NCI-H1417 treated with DMSO at 0.1 percent for 48 hours (cell line): ENCODE measurements at places on chromosomes 11 and 22.

DNA sequence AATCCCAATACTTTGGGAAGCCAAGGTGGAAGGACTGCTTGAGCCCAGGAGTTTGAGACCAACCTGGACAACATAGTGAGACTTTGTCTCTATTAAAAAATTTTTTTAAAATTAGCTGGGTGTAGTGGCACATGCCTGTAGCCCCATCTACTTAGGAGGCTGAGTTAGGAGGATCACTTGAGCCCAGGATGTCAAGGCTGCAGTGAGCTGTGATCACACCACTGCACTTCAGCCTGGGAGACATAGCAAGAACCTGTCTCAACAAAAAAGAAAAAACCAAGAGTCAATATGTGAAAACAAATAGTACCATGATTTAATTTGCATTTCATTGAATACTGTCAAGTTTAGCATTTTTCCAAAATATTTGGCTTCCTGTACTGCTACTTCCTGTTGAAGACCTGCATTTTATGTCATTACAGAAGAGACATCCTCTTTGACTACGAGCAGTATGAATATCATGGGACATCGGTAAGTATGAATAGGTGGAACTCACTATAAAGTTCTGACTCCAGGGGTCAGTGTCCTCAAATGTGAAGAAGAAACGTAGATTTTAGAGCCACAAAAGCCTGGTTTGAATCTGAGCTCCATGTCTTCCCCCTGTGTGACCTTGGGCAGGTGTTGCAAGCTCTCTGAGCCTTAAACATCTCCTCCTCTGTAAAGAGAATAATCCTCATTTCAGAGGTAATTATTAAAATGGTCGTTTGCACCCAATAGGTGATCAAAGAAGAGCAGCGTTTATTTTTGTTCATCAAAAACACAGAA lies 16.0 kb downstream of the CDC45 start:
- DNase-seq: no peak

DNA sequence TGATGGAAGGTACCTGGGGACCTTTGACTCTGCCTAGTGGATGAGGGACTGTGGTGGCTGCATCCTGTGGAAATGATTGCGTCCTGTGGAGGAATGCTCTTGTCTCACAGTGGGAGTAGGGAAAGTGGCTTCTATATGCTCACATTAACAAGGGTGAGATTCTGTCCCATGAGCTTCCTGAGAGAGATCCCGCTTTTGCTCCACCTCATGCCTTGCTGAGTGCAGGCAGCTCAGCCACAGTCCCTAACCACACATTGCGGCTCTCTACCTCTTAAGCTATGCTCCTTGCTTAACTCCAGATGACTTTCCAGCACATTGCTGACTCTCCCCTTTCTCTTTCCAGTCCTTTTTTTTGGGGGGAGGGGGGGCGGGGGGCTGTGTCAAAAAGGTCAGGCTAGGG lies 45.0 kb downstream of the TEAD1 start:
- no peak for DNase-seq

GRCh38 chr11:73637012-73637411 lies 9.4 kb upstream of the PLEKHB1 start:
- no peak for DNase-seq

DNA sequence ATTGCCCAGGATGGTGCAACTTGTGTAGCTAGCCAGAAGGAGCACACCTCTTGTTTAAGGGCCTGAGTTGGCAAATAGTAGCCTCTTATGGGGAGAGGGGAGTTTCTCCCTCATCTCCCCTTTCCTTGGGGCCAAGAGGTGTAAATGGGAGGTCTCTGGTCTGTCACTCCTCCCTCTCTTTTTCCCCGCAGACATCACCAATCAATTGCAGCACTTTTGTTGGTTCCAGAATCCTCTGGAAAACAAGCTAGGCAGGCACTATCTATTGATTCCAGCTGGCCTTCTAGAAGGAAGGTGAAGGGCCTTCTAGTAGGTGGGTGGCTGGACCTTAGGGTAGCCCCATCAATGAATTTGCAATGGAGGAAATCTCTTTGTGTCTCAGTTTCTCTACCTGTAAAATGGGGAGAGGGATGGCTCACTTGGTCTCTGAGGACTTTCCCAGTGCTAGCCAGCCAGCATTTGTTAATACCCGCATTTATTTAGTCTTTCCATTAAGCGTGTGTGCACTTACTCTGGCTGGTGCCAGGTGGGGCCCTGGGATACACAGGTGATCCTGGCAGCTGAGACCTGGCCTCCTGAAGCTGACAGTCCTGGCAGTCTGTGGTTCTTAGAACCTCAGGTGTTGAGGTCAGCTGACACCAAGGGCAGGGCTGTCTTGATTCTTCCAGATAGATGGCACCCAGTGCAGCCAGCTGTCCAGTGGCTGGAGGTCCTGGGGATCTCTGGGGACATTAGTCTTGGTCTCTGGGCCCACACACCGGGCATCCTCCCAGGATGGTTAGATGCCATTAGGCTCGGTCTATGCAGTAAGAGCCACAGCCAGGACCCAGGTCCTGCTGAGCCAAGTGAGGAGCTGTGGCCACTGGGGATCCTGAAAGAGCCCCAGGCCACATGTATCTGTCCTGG lies 51.7 kb downstream of the TSPAN18 start:
- DNase-seq: no peak

GRCh38 chr22:29184849-29185490 lies 20.7 kb upstream of the EMID1 start:
- DNase-seq: no peak

GRCh38 chr11:83914995-83915394 lies 628.8 kb upstream of the CCDC90B start:
- DNase-seq: no peak

DNA sequence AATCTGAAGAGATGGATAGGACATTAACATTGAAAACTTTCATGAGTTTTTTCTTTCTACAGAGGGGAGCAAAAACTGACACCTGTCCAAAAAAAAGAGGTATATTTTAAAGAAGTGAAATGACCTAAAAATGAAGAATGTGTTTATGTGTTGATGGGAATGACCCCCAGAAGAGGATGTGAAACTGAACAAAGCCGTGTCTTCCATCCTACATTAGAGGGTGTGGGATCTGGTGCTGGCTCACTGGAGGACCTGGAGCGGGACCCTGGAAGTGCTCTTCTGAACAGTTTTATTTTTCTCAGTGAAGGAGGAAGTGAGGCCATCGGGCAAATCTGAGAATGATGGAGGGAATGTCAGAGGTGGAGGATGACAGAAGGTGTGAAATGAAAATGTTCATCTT lies 470.1 kb downstream of the NTM start:
- no peak for DNase-seq

- no peak for DNase-seq
Observed at GRCh38 chr22:38317995-38318715, 922 bp upstream of the CSNK1E start.

DNA sequence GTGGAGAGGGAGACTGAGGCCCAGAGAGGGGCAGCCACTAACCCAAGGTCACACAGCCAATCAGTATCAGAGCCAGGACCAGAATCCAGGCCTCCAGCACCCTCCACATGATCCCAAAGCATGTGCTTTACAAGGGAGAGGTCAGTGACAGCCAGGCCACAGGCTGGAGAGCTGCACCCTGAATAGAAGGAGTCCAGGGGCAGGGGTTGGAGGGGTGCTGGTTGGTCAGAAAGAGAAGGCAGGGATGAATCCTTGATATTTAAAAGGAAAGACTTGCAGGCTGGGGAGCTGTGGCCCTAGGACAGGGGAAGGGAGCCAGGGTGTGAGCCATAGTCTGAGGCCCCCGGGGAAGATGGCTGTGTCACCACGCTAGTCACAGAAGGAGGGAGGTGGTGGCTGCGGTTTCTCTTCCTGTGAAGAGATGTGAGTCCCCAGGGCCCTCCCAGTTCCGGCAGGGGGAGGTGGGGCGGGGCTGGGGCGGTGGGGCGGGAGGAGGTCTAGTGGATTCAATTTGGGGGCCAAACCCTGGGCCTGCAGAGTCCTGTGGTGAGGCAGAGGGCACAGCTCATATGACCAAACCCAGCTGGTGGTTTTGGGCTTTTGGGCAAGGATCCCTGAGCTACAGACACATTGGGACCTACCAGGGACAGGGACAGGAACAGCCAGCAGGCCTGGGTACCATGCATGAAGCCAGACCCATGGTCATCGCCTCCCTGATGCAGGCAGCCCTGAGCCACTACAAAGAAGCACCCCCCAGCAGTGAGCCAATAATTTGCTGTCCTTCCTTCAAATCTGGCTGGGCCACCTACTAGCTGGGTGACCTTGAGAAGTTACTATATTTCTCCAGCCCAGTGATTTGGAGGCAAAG lies 14.0 kb downstream of the RAC2 start:
- DNase-seq: no peak

GRCh38 chr22:25770333-25770732 lies 28.3 kb downstream of the MYO18B start:
- no peak for DNase-seq

GRCh38 chr11:128599729-128600128 lies 12.4 kb upstream of the ETS1 start:
- no peak for DNase-seq

DNA sequence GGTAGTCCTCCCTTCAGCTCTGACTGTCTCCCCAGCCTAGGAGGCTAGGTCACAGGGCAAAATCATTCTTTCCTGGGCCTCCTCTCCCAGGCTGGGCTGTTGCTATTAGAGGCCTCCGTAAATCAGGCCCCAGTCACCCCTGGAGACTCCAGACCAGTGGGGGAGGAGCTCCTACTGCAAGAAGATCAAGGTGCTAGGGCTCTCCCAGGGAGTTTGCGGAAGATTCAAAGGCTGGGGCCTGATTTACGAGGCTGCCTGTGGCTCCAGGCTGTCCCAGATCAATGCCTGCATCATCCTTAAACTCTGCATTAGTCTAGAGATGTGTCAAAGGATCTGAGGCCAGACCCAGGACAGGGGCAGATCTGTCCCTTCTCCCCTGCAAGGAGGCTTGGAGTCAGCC lies 346.2 kb downstream of the TENM4 start:
- DNase-seq: no peak

DNA sequence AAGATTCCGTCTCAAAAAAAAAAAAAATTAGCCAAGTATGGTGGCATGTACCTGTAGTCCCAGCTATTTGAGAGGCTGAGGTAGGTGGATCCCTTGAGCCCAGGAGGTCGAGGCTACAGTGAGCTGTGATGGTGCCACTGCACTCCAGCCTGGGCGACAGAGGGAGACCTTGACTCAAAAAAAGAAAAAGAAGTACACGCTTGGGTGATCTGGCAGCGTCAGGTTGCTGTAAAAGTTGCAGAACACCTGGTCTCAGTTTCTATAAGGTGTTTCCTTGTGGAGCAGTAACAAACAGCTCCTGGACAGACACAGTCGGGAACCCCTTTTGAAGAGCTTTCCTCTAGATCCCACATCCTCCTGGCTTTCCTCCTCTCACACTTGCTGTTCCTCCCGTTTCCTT lies 45.8 kb downstream of the SCGB1A1 start:
- DNase-seq: no peak

DNA sequence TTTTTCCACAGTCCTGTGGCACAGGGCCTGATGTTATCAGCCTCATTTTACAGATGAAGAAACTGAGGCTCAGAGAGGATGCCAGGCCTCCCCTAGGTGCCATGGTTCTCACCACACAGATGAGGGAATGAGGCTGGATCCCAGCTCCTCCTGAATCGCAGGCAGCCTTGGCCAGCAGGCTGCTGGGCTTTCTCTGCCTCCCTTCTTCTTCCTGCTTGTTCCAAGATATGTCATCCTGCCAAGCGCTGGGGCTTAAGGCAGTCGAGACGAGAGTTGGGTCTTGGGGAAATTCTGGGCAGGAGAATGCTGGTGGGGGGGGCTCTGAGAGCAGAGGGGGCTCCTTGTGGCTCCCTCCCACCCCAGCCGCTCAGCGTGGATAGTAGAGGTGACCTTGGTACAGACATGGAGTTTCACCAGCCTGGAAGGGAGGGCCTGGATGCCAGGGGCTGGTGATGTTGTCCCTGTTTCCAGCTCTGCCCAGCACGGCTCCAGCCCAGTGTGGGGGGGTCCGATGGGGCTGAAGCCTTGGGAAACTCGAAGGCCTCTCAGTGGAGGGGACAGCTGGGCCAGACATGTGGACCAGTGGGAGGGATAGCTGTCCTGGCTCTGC lies 16.6 kb upstream of the MPPED1 start:
- no peak for DNase-seq

- DNase-seq: no peak
Observed at GRCh38 chr11:129896062-129896461, 684 bp upstream of the NFRKB start.

DNA sequence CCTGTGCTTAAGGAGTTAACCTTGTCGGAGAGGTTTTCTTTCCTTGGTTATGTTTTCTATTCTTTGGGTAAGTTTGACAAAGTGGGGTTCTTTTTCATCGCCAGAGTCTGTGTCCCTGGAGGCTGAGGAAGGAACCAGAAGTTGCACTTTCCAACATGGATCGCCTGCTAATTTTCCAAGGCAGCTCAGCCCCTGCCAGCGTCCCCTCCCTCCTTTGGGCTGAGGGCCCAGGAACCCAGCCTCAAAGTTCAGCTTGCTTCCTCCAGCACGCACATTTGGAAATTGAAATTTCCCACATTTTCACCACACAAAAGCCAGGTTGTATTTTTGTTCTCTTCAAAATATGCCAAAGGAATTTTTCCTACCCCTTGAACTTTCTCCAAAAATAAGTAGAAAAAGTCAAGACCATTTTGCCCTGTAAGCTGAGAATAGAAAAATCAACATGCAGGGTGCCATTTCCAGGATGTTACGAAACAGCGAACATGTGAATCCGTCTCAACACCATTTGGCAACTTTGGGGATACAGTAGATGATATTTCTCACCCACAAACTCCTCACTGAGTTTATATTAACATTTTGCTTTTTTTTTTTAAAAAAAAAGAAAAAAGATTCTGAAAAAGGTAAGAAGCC lies 343.5 kb downstream of the TENM4 start:
- no peak for DNase-seq

DNA sequence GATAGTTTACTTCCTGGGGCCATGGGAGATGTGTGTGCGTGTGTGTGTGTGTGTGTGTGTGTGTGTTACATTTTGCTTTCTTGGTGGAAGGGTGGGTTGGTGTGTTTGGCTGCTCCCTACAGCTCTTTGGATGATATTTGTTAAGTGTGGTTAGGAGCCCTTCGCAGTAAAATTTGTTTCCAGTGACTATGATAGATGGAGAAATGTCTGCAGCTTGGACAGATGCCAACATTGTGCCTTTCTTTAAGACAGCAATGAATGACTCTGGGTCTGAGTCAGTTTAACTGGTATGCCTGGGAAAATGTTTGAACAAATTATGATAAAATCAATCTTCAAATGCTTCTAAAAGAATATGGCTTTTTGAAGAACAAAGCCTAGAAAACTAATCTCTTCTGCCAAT lies 102.7 kb upstream of the TRPC6 start:
- DNase-seq: no peak

DNA sequence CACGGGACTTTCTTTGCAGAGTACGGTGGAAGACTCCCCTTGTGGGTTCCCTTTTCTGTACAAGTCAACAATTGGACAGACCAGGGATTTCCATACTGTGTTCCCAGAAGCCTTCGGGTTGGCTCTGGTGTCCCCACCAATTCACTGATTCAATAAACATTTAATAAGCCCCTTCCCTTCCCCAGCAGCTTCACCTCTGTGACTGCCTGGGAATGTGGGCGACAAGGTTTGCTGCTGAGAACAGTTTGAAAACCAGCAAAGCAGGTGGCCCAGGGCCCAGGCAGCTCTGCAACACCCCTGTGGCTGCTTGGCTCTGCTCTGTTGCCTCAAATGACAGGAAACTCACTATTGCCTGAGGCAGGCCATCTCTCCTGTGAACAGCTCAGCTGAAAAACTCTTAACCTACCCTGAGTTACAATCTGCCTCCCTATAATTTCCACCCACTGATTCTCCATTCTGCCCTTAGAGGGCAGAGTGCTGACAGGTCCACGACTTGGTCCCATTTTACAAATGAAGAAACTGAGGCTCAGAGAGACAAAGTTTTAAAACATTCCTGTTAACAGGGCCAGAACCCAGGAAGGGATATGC lies 10.4 kb downstream of the ADORA2A start:
- DNase-seq: no peak

- DNase-seq: no peak
Observed at GRCh38 chr22:37012956-37013355, 6.3 kb downstream of the TST start.

- DNase-seq: no peak
Observed at GRCh38 chr11:117072517-117073461, 25.4 kb downstream of the SIK3 start.
